Stimulated activated CD8-positive, alpha-beta memory T cell treated with anti-CD3 and anti-CD28 coated beads, Interleukin-15, amount 100 ng/mL, for 1 hour (primary cell): ENCODE measurements at places on chromosomes 4 and X.

DNA sequence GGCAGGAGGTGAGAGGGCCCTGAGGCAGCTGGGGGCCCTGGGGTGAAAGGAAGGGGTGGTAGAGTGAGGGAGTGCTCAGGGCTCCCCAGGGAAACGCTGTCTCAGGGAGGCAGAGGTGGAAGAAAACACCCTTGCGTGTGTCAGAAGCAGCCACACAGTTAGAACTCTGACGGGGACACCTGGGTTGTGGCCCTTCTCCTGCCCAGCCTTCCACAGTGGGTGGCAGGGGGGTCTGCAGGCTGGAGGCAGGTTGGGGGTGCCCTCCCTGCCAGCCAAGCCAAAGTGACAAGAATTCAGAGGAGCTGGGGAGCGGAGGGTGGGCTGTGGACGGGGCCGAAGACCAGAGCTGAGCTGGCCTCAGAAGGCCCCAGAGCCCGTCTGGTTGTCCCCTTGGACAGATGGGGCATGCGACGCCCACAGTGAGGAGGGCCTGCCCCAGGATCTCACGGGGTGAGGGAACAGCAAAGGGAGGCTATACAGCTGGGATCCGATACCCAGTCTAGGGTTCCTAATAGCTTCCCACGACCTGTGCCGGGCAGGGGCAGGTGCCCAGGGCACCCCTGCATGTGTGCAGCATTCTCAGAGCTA lies 105.2 kb upstream of the ADRA2C start:
- DNase-seq = no peak

- DNase-seq = no peak
Measured at GRCh38 chrX:106862972-106863688, 40.0 kb downstream of the RIPPLY1 start.

GRCh38 chrX:110383414-110383813 lies 24.8 kb downstream of the RTL9 start:
- no peak for DNase-seq

- no peak for DNase-seq
Measured at GRCh38 chrX:18422886-18423285, 2.5 kb upstream of the CDKL5 start.

DNA sequence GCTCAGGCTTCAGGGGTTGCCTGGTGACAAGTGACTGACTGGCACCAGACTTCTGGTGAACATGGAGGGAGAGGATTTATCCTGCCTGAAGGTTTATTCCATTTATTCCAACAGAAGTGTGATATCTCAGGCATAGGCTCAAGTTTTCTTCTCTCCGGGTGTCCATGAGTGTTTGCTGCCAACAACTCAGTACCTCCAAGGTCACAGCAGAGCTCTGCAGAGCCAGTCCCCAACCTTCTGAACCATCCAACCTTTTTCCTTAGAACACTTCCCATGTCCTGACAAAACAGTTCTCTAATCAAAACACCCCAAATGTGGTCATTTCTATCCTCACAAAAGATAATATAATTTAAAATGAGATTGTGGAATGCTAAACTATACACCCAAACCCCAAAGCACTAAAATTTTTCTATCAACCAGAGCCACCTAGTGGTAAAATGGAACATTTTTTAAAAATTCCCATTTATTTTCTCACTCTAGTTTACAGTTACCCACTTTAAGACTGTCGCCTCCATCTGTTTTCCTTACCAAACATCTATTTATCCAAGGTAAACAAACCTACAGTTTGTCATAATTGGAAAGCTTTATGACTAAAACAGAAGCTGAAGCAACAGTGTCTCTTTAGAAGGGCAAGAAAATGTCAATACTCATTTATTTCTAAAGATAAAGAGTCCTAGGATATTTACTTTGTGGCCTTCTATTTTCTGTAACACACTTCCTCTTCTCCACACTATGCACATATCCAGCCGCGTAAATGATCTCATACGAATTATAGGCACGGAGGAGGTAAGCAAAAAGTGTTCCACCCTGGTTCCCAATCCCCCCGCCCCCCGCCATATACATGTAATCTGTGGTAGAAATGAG lies 39.5 kb downstream of the TMEM154 start:
- DNase-seq = no peak

DNA sequence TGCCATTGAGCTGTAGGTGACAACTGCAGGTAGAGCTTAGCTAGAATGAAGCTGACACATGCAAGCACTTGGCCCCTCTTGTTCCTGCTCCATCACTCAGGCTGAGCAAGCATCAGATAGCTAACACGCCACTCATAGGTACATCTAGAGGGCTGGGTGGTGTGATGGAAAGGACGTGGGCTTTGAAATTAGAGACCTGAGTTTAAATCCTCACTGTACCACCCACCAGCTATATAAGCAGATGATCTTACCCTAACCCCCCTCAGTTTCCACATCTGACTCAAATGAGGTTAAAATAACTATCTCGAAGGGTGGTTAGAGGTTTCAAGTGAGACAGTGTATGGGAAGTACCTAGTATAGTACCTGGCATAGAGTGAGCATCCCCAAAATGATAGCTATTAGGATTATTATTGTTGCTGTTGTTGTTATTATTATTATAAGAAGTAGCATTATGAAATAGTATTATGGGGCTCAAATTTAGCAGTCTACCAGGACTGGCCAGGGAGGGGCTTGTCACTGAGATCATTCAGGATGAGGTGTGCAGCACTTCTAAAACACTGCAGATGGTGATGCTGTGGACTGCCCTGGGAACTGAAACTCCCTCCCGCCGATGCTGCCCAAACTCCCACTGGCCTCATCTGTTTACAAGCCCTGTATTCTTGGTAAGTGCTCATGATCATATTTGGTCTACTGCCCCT lies 59.0 kb downstream of the REELD1 start:
- no peak for DNase-seq

- no peak for DNase-seq
Measured at GRCh38 chr4:101282076-101282844, 65.1 kb downstream of the PPP3CA start.

- DNase-seq = no peak
Measured at GRCh38 chr4:71383984-71384383, 45.2 kb downstream of the SLC4A4 start.

DNA sequence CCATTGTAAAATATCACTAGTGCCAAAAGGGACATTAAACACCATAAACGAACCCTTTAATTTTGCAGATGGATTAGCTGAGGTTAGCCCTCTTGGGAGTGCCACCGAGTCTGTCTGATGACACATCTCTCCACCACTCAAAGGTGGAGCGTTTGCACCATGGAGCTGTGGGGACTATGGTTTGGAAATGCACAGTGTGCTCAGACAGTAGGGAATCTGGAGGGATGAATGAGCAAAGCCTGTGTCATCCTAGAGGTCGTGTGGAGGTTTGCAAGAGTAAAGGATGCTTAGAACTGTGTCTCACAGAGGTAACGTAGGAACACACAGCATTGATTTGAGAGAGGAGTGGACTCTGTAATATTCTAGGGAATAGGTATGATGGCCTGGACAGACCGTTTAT lies 93.7 kb downstream of the CLNK start:
- no peak for DNase-seq

DNA sequence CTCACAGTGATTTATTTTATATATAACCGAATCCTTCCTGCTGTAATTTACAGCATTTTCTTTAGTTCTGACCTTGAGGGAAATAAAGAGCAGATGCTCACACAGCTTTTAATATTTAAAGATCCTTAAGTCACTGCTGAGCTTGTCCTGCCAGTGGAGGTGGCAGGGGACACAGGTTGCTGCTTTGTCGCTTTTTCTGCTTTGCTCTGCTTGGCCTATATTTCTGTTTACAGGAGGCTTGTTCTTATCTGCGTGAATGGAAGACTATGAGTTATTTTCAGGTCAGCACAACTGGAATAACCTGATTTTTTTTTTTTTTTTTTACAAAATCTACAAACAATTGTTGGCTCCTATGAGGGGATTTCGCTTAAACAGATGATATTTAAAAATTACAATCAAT lies 2.3 kb downstream of the TXK start:
- DNase-seq = no peak

DNA sequence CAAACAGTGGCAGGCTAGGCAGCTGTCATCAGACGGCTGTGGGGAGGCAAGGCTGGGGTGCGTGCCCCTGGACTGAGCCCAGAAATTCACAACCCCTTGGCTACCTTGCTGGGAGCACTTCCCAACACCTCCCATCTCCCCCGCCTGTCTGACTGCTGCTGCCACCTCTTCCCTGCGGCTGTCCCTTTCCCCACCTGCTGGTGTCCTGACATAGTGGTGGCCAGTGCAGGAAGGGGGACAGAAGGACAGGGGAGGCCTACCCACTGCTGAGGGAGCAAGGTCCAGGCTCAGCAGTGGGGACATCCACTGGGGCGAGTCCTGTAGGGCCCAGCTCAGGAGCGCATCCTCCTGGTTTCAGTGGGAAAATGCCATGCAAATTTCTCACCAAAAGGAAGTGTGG lies 3.4 kb downstream of the ABCD1 start:
- no peak for DNase-seq

DNA sequence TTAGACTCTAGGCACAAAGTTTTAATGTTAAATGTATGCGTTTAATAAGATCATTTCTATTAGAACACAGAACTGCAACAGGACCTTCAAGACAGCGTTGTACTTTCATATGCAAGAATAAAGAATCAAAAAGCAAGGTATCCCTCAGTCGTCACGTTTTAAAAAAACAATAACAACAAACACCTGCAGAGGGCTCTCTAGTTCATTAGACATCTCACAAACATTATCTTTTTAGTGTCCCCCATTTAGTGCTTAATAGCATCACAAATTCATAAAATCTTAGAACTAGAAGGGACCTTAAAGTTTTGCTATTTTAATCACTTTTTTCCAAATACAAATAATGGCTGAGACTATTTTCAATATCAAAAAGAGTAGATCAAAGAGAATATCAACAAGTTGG lies 236.6 kb downstream of the DCHS2 start:
- DNase-seq = no peak

GRCh38 chrX:8721536-8721935 lies 10.4 kb downstream of the ANOS1 start:
- no peak for DNase-seq

DNA sequence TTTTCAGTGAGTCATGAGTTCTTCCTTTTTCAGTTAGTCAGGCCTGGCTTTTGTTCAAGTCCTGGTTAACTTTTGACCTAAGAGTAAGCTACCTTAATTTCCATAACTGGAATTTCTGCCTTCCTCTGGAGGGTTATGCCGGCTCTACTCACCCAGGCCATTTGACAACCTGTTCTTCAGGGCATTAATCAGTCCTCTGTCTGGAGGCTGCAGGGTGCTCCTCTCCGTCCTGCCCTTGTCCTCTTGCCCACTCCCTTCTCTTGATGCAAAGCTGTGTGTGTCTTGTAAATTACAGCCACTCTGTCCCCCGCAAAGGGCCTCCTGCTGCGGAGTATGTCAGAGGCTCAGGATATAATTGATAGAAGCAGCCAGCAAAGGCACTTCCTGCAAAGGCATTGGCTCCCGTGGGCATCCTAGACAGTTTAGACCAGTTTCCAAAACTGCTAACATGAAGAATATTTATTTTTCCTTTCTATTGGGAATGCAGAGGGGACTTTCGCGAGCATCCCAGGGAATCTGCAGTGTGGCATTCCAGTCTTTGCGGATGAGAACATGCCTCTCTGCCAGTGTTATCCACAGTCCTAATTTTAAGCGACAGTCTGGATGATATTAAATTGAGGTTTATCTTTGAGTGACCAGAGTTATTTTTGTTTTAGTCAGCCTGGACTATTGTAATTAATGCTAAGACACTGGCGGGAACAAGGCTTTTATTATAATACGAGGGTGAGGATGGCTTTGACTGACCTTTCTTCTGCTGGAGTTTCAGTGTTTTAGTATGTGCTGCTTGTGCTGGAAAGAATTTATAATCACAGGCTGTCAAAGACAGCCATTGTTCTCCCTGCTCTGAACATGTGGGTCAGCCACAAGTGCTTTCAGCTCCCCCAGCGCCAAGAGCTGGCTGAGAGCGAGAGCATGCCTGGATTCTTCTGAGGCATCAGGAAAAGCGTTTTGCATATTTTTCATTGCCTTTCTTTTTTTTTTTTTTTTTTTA lies 74.2 kb downstream of the LIMCH1 start:
- DNase-seq = no peak

DNA sequence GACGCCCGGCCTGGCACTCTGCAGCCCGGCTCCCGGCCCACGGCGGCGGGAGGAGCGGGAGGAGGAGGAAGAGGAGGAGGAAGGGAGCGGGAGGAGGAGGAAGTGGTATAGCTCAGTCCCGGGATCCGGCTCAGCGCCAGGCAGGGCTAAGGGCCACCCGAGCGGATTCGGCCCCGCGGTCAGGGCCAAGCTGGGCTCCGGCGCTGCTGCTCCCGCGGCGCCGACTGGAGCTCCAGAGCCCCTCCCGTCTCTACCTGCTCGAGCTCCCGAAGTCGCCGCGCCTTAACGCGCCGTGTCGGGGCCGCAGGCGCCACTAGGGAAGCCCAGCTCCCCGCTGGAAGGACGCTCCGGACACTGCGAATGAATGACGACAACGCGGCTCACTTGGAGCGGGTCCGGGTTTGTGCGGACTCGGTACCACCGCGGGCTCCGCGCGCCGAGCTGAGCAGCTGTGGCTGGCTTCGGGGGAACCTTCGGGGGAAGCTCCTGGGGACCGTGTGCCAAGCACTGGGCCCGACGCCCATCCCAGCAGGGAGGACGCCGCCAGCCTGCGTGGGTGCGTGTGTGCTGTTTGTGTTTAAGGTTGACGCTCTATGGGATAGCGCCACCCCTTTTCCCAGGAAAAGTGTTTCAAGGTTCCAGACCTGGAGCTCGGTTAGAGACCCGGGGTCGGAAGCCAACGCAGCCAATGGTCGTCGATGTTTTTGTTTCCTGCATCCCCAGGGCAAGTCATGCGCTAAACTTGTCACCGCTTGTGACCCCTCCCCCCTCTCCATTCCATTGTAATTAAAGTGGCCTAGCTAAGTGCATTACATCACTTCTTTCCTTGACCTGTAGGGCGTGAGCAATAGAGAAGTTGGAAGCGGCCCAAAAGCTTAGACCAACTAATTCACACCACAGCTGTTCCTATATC lies at the start of gene TBC1D9:
Gene TBC1D9, minus strand, starts transcription at position 67 of the 913 bp plus-strand sequence. CDS start 340 bp downstream, outside the sequence.
- no peak for DNase-seq

DNA sequence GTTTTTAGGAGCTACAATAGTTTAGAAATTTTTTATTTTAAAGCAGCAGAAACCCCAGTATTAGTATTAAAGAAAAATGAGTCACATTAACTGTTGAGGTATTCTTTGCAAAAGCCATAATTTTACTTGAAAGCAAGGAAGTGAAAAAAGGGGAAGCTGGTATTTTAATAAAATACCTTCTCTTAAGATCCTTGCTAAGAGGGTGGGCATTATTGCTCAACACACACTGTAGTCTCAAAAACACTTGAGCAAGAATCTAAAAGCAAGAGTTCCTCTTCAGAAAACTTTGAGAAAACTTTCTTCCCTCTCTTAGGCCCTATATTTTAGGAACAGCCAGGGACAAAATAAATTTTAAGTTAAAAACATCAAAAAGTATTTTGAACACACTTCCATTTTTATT lies 259.4 kb upstream of the DIAPH2 start:
- no peak for DNase-seq

- DNase-seq = no peak
Measured at GRCh38 chrX:149628280-149628679, 3.3 kb downstream of the TMEM185A start.
